Esophagus mucosa (tissue), 1 donor: ENCODE measurements at places on chromosomes 6 and 20.

GRCh38 chr20:12775041-12775440 lies 233.7 kb upstream of the SPTLC3 start:
- ATAC-seq = no peak

DNA sequence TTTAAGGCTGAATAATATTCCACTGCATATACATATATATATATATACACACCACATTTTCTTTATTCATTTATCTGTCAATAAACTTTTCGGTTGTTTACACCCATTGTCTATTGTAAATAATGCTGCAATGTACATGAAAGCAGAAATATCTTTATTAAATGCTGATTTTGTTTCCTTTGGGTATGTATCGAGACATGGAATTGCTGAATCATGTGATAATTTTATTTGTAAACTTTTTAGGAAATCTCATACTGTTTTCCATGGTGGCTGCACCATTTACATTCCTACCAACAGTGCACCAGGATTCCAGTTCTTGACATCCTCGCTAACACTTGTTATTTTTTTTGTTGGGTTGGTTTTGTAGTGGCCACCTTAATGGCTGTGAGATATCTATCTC lies 14.1 kb upstream of the HLA-DOA start:
- ATAC-seq = no peak

DNA sequence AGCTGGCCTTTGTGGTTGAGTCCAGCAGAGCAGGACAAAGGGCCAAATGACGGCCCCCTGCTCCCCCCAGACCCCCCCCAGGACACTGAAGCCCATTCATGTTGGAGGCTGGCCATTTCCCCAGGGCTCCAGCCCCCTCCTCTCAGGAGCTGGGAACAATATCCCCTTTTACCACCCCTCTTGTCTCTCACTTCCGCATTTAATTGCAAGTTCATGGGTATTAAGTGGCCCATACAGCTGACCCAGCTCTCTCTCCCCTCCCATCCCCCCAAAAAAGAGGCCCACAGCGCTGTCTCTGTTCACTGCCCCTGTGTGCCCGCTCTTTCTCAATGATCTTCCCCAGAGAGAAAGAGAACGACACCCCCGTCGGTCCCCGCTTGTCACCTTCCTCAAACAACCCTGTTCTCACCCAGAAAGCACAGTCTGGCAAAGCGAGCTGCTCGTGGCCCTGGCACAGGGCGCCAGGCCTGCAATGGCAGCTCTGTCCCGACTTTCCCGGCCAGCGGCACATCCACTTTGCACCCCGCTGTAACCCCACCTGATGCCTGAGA lies 30.4 kb downstream of the PREX1 start:
- ATAC-seq = no peak

- peak; percentile 27 for ATAC-seq
Measured at GRCh38 chr20:62358171-62359042, 8.7 kb downstream of the LAMA5 start.

- ATAC-seq = no peak
Measured at GRCh38 chr6:144347933-144348332, 62.8 kb downstream of the UTRN start.

- ATAC-seq = no peak
Measured at GRCh38 chr20:44596876-44597275, 14.5 kb downstream of the PKIG start.

- ATAC-seq = no peak
Measured at GRCh38 chr6:16505711-16506357, 255.4 kb downstream of the ATXN1 start.

- no peak for ATAC-seq
Measured at GRCh38 chr6:119671105-119671504, 321.5 kb upstream of the MAN1A1 start.

GRCh38 chr6:159966339-159966738 lies 2.5 kb upstream of the IGF2R start:
- no peak for ATAC-seq
